ENCODE measurements at places on chromosomes 16 and 17.
A peak's percentile ranks its signal among the peaks of the same experiment; 100 is the strongest.

DNA sequence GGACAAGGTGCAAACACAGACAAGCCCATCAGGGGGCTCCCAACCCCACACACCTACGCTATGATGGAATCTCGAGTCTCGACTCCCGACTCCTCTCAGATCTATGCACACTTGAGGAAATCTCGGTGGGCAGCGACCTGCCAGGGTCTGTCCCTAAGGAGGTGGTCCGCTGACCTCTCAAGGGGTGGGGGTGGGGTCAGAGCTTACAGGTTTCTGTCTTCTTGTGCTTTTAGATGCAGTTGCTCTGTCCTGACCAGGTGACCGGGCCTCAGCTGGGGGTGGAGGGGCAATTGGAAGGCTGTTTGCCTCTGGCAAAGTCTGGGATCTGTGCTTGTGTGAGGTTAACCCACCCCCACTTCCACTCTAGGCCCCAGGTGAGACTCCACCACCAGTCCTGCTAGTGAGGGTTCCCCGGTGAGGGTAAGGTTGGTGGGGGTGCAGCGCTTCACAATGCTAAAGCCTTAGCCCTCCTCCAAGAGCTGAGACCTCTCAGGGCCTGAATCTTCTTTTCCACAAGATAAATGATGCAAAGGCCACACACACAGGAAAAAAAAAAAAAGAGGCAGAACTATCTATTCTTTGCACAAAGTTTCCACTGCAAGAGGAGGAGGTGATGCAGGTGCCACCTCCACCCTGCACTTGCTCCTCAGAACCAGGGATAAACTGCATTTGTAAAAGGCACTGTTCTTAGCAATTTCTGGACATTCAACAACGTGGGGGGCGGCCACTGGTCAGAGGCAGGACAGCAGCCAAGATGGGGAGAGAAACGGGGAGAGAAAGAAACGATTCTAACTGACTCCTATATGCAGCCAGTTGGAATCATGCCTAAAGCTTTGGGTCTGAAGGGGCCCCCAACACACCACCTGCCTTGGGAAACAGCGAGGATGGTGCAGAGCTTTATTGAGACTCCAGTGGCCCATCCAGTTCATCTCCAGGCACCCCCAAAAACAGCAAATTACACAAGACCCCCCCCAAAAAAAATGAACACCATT, 4.1 kb downstream of the CISD3 start:
- DNase-seq, result no peak

DNA sequence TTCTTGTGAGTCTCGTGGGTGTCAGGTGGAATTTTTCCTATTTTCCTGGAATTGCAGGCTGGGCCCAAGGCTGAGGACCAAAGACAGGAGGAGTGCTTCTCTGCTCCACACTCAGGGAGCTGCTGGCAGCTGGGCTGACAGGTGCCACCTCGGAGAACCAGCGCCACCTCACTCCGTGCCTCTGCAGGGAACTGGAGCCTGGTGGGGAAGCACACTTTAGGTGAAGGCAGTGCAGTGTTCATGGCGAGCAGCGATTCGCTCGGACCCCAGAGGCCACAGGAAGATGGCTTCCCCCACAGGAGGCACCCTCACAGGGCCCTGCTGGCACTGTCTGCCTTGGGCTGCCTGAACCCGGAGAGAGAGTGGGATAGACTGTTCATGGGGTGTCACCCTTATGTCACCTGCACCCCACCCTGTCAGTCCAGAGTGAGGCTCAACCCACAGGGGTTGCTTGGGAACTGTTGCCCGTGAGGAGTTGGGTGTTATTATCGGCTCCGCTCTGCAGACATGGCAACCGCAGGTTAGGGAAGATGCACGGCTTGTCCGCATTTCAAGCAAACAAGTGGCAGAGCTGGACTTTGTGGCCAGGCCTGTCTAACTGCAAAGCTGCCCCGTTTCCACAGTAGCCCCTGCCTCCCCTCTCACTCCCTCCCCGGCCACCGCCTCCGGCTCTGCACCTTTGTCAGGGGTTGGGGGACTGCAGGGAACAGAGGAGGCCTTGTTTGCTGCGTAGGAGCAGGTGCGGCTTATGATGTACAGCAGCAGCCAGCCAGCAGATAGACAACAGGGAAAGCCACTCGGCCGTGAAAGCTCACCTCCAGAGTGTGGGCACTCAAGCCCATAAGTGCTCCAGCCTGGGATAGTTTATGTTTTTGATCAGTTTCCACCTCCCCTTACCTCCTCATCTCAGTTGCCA, 15.5 kb downstream of the TBC1D24 start:
- no peak for DNase-seq

GRCh38 chr16:64870859-64871258, 251.0 kb downstream of the CDH11 start:
- DNase-seq, result no peak

DNA sequence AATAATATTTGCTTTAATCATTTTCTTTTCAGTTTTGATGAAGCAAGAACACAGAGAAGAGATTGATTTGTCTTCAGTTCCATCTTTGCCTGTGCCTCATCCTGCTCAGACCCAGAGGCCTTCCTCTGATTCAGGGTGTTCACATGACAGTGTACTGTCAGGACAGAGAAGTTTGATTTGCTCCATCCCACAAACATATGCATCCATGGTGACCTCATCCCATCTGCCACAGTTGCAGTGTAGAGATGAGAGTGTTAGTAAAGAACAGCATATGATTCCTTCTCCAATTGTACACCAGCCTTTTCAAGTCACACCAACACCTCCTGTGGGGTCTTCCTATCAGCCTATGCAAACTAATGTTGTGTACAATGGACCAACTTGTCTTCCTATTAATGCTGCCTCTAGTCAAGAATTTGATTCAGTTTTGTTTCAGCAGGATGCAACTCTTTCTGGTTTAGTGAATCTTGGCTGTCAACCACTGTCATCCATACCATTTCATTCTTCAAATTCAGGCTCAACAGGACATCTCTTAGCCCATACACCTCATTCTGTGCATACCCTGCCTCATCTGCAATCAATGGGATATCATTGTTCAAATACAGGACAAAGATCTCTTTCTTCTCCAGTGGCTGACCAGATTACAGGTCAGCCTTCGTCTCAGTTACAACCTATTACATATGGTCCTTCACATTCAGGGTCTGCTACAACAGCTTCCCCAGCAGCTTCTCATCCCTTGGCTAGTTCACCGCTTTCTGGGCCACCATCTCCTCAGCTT, 45.0 kb downstream of the ESRP2 start:
- DNase-seq, result no peak

DNA sequence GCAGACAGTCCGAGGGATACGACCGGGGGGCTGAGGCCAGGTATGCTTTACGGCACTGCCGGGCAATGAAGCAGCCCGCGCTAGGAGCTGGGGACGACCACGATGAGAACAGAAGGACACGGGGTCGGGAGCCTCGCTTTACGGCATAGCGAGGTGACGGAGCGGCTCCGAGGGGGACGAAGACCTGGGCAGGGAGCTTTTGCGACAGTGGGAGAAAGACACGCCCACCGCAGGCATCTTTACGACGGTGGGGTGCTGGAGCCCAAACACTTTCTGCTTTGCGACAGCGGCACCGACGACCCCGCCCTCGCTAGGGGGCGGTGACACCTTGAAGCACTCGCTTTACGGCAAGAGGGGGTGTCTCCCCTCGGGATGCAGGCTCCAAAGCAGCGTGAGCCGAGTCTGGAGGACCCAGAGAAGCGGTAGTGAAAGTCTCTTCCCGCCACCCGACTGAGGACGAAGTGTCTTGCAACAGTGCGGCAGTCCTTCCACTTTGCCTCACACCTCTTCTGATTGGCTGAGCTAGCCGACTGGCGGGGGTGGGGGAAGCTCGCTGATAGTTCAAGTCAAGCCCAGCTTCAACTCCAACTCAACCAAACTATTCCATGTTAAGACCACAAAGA, 350 bp upstream of the NEURL4 start:
- DNase-seq, result peak; percentile 97

DNA sequence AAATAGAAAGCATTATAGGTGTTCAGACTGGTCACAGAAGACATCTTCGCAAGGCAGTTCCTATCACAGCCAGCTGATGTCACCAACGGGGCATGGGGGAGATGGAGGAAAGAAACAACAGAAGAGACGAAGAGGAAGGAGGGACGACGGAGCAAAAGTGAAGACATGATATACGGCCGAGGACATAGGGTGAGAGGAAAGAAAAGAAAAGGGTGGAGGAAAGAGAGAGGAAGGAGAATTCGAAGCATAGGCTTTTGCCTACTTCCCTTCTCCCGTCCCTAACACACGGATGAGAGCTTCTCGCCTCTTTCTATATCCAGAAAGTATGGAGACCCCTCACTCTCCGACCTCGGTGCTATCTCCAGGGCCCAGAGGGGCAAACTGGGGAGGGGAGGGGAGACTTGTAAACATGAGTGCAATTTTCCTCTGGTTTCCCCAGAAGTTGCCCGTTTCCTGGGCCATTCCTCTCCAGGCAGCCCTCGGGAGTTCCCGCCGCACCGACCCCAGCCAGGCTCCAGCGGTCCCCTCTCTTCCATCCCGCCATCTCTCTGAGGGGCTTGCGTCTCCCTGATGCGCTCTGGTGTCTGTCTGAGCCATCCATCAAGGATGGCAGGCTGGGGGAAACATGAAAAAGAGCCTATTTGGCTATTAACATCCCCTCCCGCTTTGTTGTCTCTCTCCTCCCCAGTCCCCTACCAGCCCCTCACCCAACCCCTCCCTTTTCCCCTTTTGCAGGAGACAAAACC, 26.0 kb downstream of the COPZ2 start:
- DNase-seq, result no peak

GRCh38 chr17:19703828-19704613, 12.4 kb downstream of the SLC47A2 start:
- no peak for DNase-seq

GRCh38 chr16:50640391-50640790, 40.7 kb downstream of the SNX20 start:
- no peak for DNase-seq

DNA sequence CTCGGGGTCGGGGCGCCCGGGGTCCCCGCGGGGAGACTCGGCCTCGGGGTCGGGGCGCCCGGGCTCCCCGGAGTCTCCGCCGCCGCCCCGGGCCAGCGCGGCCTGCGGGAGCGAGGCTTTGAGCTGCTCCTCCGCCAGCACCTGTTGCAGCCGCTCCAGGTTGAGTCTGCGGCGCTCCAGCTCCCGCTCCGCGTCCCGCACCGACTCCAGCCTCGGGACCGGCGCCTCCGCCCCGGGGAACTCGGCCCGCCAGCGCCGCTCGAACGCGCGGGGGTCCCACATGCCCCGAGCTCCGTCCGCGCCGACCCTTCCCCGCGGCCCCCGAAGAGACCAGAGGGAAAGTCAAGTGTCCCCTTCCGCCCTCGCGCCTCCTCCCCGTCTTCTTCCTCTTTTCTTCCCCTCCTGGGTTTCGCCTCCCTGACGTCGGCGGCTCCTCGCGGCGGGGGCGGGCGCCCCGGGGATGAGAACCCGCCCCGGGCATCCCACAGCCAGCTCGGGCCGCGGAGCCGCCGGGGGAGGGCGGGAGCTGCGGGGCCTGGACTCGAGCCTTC, 40.8 kb upstream of the BHLHA9 start:
- peak; percentile 61 for DNase-seq

DNA sequence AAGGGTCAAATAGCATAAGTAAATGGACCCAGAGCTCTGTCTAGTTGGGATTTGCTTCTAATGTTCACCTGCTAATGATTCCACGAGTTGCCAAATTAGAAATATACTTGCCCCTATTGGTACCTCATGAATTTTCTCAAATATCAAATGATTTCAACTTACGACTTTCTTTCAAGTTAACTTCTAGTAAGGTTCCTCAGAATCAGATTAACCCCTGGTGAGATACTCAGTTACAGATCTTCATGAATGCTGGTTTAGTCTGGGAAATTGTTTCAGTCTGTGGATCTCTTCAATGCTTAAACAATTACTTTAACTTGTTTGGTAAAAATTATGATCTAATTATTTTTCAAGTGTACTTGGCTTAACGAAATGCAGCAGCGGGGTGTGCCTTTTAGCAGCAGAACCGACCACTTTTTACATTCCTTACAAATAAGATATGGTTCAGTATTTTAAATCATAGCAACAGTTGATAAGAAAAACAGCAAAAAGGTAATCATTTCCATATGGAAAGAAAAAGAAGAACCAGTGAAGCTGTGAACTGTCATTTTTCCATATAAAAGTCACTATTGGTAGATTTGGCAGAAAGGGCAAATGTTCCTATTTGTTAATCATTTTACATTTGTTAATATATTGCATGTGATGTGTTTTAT, 34.5 kb downstream of the TUBD1 start:
- DNase-seq, result no peak

DNA sequence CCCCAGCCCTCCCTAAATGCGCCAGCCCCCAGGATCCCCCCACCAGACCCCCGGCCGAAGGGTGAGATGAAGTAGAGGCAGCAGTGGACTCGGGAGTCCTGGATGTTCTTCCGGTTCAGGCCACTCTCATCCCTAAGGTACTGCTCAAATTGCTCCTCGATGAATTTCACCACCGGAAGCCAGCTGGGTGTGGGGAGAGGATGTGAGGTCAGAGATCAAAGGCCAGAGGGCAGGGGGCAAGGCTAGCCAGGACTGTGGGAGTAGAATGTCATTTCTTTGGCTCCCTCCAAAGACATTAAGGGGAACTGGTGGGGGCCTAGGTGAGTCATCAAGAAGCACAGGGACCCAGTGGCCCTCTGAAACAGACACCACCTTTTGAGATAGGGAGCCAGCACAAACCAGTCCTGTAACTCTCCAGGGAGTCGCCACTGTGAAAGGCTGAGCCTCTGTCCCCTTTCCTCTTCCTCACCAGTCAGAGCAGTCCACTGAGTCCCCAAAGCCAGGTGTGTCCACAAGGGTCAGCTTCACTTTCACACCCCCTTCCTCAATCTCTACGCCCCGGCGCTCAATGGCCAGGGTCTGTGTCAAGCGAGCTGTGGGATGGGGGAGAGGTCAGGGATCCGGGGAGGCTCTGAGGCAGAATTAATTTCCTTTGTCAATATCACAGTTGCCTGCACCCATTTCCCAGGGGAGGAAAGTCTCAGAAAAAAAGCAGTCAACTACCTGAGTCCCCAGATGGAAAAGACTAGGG, 895 bp downstream of the SEPTIN1 start:
- DNase-seq, result no peak

GRCh38 chr17:56777859-56778258, 55.9 kb downstream of the C17orf67 start:
- DNase-seq, result no peak

DNA sequence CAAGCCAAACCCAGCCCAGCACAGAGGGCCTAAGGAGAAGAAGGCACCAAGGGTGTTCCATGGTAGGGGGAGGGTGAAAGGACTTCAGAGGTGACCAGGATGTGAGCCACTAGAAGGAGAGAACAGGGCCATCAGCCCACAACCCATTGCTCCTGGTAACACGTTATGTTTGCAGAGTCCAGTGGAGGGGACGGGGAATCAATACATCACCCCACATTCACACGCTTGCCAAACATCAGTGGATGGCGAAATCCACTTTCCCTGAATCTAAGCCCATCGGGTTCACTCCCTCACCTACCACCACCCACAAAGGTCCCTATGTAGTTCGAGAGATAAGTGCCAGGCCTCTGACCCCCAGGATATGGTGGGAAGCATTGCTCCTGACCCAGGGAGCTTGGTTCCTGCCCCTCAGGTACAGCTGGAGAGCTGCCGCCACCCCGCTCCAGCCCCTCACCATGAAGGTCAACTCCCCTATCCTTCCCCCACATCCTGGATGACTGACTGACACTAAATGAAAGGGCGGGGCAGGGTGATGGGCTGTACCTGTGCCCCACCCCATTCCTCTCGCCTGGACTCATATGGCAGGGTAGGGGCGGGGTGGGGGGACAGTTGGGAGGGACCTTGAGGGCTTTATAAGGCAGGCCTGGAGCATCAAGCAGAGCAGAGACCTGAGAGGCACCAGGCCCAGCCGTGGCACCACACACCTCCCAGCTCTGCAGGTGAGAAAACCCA, at the start of gene GAST:
GAST (plus strand) TSS at position 663 of the 732 bp plus-strand sequence. CDS start 3,106 bp downstream, outside the sequence.
- no peak for DNase-seq

GRCh38 chr17:11935734-11936406, 61.4 kb downstream of the ZNF18 start:
- DNase-seq, result peak; percentile 16

Data from tibial nerve (tissue), 4 donors.